ENCODE measurements at places on chromosomes 7 and 10.

GRCh38 chr7:109879287-109879828 lies 1211.6 kb upstream of the LRRN3 start:
- no peak for DNase-seq

DNA sequence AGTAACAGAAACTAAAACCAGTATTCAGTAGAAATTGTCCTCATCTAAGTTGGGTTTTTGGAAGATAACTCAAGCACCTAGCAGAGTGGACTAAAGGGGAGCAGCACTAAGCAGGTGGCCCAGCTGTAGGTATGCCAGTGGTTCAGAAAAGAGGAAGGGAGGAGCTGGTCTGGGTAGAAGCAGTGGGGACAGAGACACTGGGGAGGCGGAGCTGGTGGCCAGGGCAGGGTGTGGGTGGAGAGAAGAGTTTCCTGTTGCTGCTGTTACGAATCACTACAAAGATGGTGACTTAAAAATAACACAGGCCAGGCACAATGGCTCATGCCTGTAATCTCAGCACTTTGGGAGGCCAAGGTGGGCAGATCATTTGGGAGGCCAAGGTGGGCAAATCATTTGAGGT lies 136.2 kb downstream of the WDR11 start:
- DNase-seq, result no peak

DNA sequence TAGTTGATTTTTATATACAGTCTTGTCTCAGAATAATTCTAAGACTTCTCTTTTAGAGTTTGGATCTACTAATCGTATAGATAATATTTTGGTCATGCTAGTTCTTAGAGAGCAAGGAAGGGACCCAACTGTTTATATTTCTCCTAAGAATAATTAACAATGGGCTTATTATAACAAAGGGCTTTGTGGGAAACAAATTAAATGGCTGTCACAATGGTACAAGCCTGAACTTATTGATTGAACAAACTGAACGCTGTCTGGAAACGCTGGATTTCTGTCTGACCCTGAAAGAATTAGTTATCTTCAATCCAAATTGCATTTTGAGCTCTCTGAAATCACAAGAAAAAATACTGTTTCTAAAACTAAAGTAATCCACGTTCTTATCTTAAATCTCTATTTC lies 56.8 kb downstream of the CSTF2T start:
- no peak for DNase-seq

- DNase-seq, result no peak
Observed at GRCh38 chr10:66822801-66823200, 103.0 kb upstream of the LRRTM3 start.

Data from CD4-positive, alpha-beta T cell treated with Interleukin-4 for 4 hours (primary cell).